ENCODE measurements at places on chromosomes 13 and 19.

DNA sequence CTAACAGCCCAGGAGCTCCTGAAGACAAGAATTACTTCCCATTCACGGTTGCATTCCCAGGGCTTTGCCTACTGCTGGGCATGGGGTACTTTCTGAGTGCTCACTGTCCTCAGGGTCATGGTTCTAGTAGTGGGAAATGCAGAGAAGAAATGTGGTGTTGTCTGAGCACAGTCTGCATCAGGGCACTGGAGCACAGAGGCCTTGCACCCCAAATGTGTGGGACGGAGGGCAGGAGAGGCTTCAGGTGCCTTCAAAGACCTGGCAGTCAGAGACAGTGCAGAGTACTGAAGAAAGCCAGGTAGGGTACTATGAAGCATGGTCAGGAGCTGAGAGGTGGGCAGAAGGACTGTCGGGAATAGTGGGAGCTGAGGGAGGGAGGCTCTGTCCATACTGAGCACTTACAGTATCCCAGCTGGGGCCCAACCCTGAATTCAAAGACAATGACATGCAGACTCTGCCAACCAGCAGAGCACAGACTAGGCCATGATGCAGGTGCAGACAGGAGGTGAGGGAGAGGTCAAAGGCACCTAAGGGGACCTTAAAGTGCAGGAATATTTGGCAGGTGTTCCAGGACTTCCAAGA is 144.4 kb downstream of the USP12 start:
- H3K4me3 ChIP-seq = no peak overlapping the region
- DNase-seq = no peak
- H3K4me1 ChIP-seq = no peaks in the 10 kb centered on the region
- H3K36me3 ChIP-seq = no peaks in the 10 kb centered on the region
- H3K27me3 ChIP-seq = no peaks in the 10 kb centered on the region

- H3K36me3 ChIP-seq = no peaks in the 10 kb centered on the region
- H3K4me3 ChIP-seq = no peak overlapping the region
- H3K27ac ChIP-seq = no peak overlapping the region
These were observed 5.3 kb downstream of the SBSN start for GRCh38 chr19:35522745-35523327.

DNA sequence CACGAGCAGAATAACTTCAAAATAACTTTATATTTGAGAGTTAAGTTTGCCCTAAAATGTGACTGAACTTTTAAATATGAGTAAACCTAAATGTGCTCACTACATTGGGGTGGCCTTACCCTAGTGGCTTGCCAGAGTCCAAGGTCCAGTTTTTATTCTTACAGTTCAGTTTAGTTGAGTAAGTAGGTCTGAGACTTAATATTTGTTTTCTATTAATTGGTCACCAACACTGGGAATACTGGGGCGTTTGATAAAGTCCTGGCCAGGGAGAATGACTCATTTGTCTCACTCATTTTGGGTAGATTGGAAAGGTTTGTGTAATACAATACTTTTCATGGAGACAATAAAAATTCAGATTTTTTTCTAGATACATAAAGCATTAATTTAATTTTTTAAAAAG is 127.8 kb upstream of the SPATA13 start:
- H3K36me3 ChIP-seq = no peaks in the 10 kb centered on the region
- no peaks in the 10 kb centered on the region for H3K27me3 ChIP-seq
- DNase-seq = no peak
- no peaks in the 10 kb centered on the region for H3K4me1 ChIP-seq
- no peak overlapping the region for H3K4me3 ChIP-seq

DNA sequence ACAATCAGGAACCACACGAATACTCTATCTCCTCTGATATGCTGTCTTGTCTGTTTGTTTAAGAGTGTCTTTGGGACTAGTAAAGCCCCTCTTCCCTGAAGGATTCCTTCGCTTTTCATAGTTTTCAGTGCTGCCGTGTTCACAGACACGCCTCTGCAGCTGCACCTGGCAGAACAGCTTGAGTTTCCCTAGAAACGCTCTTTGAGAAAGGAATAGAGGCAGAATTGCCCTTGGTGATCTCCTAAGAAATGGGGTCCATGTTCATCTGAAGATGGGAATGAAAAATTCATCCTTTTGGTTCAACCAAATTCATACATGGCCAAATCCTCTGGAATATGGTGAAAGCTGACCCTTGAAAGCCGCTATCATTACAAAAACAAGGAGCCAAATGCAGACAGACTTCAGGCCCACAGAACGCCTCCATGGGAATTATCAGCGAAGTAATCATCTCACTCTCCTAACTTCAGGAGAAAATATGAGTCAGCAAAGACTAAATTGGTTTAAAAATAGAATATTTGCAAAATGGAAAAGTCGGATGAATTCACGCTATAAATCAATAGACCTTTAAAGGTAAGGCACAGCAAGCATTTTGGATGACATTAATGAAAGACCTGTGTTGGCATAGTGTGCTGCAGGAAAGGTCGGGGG is 5.5 kb downstream of the SACS start:
- H3K36me3 ChIP-seq = no peaks in the 10 kb centered on the region
- DNase-seq = no peak
- H3K27me3 ChIP-seq = peaks cover 5% of the 10 kb centered on the region
- no peaks in the 10 kb centered on the region for H3K4me1 ChIP-seq

DNA sequence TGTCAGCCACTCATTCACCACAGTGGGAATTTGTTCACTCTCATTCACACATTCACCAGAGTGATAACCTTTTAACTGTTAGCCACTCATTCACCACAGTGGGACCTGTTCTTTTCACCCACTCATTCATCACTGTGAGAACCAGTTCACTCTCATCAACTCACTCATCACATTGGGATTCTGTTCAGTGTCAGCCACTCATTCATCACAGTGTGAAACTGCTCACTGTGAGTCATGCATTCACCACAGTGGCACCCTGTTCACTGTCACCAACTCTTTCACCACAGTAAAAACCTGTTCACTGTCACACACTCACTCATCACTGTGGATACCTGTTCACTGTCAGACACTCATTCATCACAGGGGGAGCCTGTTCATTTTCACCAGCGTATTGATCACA is 43.5 kb upstream of the ZNF85 start:
- H3K27me3 ChIP-seq = no peaks in the 10 kb centered on the region
- H3K4me3 ChIP-seq = no peak overlapping the region
- H3K27ac ChIP-seq = no peak overlapping the region
- DNase-seq = no peak
- no peaks in the 10 kb centered on the region for H3K4me1 ChIP-seq
- no peaks in the 10 kb centered on the region for H3K36me3 ChIP-seq

GRCh38 chr13:50720861-50721671 is 122.4 kb downstream of the DLEU7 start:
- H3K27ac ChIP-seq = peak overlapping the region; percentile 14
- H3K4me1 ChIP-seq = peaks cover 22% of the 10 kb centered on the region
- no peaks in the 10 kb centered on the region for H3K36me3 ChIP-seq

DNA sequence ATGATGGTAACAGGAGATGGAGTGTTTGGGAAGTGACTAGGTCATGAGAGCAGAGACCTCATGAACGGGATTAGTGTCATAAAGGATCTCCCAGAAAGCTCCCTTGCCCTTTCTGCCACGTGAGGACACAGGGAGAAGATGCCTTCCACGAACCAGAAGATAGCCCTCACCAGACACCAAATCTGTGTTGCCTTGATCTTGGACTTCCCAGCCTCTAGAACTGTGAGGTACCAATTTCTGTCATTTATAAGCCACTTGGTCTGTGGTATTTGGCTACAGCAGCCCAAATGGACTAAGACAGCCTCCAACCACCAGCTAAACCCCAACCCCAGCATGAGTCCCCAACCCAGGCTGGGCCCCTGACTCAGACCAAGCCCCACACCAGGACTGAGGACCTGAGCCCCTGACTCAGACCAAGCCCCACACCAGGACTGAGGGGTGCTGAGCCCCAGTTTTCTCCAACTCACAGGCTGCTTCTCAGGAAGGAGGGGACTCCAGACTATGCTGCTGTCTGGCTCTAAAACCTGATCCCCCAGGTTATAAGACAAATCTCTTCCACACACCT is 54.1 kb downstream of the PTPRS start:
- H3K27ac ChIP-seq = no peak overlapping the region
- H3K36me3 ChIP-seq = no peaks in the 10 kb centered on the region
- no peaks in the 10 kb centered on the region for H3K27me3 ChIP-seq
- H3K4me3 ChIP-seq = no peak overlapping the region
- DNase-seq = no peak

DNA sequence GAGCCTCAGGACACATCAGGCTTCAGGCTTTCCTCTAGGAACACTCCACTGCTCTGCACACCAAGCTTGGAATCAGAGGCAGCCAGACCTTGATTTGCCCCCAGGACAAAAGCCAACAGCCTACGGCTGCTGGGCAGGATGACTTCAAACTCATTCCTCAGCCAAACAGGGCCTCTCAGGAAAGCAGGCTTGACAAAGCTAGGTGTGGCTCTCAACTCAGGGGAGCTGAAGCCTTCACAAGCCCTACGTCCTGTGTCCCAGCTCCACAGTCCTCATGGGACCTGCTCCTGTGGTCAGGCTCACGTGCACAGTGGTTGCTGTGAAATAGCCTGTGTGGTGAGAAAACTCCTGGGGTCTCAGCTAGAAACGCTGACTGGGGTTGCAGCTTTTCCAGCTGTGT is 398.9 kb upstream of the ZNF507 start:
- no peak overlapping the region for H3K27ac ChIP-seq
- no peaks in the 10 kb centered on the region for H3K36me3 ChIP-seq
- DNase-seq = no peak
- H3K4me1 ChIP-seq = no peaks in the 10 kb centered on the region
- no peaks in the 10 kb centered on the region for H3K27me3 ChIP-seq
- H3K4me3 ChIP-seq = no peak overlapping the region

DNA sequence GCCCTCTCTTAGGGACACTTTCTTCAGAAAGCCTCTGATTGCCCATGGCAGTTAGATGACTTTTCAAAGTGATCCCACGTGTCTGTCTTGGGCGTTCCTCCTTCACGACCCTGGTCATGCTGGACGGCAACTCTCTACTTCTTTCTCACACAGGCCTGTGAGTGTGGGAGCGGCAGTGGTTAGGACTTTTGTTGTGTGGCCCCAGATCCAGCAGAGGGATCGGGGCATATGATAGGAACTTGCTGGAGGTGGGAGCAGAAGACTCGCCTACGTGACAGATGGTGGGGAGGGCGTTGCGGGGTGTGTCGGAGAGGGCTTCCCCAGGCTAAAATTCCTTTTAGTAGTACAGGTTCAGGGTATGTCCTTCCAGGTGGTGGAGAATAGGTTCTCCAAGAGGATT is 289.5 kb upstream of the MAB21L1 start:
- no peaks in the 10 kb centered on the region for H3K36me3 ChIP-seq
- no peaks in the 10 kb centered on the region for H3K27me3 ChIP-seq
- H3K4me3 ChIP-seq = no peak overlapping the region
- H3K4me1 ChIP-seq = no peaks in the 10 kb centered on the region

DNA sequence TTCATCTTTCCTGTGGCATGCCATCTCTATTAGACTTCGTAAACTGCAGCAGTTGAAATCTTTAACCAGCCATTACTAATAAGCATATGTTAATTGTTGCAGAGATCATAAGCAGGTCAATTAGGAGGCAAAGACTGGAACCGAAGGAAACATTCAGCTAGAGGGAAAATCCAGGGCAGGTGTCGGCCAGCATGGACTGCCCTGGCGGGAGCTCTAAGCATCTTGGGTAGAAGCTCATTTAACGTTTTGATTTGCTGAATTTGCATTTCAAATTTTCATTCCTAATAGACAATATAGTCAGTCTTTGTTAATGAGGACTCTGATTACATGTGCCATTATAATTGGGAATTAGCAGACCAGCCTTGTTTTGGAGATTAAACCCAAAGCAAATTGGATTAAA is 238.6 kb downstream of the POU4F1 start:
- no peaks in the 10 kb centered on the region for H3K36me3 ChIP-seq
- no peaks in the 10 kb centered on the region for H3K27me3 ChIP-seq
- no peak overlapping the region for H3K4me3 ChIP-seq
- no peaks in the 10 kb centered on the region for H3K4me1 ChIP-seq
- no peak for DNase-seq

DNA sequence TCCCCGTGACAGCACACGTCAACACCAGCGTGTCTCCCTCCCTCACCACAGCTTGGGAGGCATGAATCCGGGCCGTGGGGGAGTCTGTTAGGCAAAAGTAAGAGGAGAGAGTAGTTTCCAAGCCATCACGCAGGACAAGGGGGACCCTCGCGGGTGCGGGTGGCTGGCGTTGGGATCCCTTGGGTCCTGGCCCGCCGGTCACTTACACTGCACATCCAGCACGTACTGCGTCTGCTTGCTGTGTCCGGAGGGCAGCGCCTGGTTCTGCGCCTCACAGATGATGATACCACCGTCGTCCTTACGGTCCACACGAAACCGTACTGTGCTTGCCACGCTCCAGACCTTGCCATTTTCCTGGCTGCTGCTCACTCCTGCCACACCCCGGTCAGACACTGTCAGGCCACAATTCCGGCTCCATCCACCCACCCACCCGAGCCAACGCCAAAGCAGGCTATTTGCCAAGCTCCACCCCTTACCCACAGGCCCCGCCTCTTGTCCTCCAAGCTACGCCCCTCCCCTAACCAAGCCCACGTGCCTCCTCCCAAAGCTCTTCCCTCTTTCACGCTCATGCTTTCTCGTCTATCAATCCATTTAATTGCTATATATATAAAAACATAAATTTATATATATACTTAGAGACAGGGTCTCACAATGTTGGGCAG is 6.6 kb upstream of the ZNF428 start:
- H3K27ac ChIP-seq = no peak overlapping the region
- H3K4me1 ChIP-seq = no peaks in the 10 kb centered on the region
- no peaks in the 10 kb centered on the region for H3K36me3 ChIP-seq
- H3K27me3 ChIP-seq = no peaks in the 10 kb centered on the region

DNA sequence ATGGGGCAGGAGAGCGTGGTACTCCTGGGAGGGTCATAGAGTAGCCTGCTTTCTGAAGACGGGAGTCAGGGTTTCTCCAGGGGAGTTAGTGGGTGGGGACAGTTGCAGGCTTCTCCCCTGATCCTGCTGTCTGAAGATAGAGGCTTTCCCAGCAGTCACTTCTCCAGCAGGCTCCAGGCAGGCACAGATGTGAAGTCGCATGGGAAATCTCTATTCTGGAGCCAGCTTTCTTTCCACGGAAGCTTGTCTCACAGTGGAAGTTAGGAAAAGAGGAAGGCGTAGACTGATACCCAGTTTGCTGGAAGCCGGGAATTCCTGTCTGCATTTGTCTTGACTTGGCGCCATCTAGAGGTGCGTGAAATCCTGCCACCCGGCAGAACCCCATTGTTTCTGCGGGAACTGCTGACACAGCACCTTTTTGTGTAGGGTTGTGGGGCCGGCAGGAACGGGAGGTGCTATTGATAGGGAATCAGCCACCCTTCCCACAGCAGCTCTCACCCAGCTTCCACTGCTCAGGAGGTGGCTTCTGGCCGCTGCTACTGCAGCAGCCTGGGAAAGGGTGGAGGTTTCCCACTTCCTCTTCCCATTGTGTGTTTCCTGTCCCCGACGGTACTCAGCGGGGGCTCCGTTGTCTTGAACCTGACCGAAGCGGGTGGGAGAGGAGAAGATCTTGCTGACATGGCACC is 28.5 kb upstream of the NPAS1 start:
- H3K4me3 ChIP-seq = no peak overlapping the region
- H3K27ac ChIP-seq = no peak overlapping the region
- no peaks in the 10 kb centered on the region for H3K27me3 ChIP-seq
- DNase-seq = peak; percentile 68

Data from CD14-positive monocyte (primary cell).